ENCODE measurements at places on chromosomes 16 and 17.

GRCh38 chr17:77316191-77316641 lies 175.4 kb downstream of the SEC14L1 start:
- no peak for DNase-seq

DNA sequence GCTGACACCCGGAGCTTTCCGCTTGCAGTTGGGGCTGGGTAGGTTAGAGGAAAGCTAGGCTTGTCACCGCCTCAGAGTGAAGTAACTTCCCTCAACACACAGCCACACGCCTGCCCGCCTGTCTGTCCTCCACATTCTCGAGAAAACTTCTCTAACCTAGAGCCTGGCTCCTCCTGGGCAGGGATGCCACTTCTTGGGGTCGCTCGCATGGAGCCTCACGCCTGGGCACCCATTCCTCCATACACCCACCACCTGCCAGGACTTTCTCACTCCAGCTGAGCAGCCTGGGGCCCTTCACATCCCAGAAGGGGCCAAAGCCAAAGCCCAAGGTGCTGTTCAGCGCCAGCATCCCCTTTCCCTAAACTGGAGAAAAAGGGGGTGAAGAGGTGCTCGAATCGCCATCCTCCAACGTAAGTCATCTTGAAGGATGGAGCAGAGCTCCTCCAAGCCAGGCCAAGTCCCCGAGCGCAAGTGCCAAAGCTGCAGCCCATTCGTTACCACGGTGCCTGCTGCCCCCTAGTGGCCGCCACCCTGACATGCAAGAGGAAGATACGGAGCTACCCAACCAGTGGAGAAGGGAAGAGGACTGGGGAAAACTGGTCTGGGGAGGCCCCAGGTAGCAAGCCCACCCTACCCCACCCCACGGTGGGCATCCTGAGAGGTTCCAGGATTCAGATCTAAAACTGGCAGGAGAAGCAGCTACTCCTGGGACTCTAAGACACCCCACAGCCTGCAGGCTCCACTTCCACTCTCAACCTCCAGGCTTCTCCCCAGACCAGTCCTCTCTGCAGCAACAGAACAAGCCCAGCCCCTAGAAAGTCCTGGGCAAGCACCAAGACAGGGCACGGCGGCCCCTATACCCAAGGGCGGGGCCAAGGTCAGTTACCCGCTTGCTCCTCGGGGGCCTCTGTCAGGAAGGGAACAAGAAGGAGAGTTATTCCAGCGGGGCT lies 63.1 kb downstream of the MYO18A start:
- DNase-seq: peak; percentile 65

DNA sequence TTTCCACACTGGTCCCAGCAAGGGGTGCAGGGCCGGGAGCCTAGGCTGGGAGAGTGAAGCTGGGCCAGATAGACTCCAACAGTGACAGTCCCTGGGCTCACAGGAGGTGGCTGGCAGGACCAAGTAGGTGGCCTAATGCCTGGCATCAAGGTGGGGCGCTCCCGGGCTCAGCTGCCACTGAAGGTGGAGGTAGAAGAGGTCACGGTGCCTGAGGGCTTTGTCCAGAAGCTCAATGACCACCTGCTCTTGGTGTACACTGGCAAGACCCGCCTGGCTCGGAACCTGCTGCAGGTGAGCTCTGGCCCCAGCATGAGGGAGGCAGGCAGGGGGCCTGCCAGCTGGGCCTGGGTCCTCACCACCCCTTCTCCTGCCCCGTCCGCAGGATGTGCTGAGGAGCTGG lies 23.8 kb downstream of the FCSK start:
- DNase-seq: no peak

- DNase-seq: no peak
Measured at GRCh38 chr17:77326636-77327035, 185.9 kb downstream of the SEC14L1 start.

DNA sequence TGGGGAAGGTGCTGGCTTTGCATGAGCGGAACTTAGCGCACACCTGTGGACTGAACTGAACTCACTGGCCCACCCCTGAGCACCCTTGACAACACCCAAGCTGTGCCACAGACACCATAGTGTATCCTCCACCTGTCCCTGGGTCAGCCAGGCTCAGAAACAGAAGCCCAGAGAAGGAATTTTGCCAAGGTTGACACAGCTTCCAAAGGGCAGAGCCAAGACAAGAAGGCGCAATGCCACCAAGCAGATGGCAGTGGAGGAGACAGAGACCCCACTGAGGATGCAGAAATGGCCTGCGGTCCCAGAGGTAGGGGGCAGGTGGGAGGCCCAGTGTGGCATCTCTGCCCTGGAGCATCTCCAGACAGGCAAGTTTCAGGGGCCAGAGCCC lies 169.0 kb downstream of the ENGASE start:
- DNase-seq: no peak

- DNase-seq: no peak
Measured at GRCh38 chr16:87067003-87067556, 250.1 kb downstream of the C16orf95 start.

DNA sequence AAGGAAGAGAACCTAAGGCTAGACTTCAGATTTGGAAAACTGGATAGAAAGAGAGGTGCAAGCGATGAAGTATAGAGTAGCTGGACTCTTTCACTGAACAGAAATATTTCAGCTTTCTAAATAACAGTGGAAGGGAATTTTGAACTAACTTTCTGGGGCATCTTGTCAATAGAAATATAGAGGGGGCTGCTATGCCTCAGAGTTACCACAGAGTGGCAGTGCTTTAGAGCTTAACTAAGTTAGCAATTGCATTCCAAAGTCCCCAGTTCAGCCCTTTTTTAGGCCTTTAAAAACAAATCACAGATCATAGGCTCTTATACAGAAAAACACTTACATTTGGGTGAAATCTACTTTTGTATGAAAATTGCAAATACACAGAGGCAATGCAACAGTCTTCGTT lies 154.2 kb upstream of the CDH8 start:
- no peak for DNase-seq

DNA sequence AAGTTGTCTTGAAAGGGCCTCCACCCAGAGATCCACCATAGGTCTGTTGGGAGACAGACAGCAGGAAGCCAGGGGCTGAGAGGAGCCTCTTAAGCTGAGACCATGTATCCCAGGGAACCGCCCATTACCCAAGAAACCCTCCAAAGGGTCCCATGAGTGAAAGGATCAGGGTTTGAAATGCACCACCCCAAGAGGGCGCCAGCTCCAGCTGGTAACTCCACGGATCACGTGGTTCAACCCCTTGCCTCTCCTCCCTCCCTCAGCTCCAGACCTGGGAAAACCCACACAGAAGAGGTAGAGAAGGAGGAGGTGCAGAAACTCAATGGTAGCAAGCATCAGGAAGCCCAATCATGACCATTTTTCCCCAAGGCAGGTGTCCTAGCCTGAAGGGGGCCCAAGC lies 148.7 kb downstream of the AIPL1 start:
- DNase-seq: no peak

All from stimulated activated CD4-positive, alpha-beta T cell treated with anti-CD3 and anti-CD28 coated beads, Interleukin-1b, Interleukin-23, amount 100 ng/mL, for 24 hours (primary cell).